ENCODE measurements at places on chromosomes 6 and 20.
A peak's percentile ranks its signal among the peaks of the same experiment; 100 is the strongest.

DNA sequence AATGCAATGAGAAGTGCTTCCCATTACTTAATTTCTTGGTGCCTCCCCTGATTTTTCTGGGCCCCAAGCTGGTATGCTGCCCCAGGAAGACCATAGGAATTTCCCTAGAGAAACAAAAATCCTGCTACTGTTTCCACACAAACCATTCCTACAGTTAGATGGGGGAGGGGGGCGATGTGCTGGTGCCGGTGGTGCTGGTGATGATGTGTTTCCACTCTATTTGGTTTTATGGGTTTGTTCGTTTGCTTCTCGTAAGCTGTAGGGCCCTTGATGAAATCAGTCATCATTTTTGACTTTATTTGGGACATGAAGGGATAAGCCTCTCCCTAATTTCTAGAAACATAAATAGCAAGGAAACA lies 105.1 kb downstream of the MKKS start:
- DNase-seq: no peak

DNA sequence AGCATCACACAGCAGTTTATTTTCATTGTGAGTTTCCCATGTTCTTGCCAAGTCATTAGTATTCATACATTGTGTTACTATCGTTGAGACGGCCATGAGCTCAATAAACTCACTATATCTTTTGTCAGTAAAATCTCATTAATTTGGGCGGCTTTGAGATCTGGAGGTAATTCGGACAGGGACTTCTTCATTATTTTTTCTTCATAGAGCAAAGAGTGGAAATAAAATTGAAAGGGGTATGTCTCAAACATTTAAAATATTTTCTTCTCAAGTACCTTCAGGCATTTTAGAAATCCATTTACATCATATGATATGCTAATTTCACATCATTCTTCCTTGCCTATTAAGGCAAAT lies 14.6 kb downstream of the NOX3 start:
- DNase-seq: no peak

DNA sequence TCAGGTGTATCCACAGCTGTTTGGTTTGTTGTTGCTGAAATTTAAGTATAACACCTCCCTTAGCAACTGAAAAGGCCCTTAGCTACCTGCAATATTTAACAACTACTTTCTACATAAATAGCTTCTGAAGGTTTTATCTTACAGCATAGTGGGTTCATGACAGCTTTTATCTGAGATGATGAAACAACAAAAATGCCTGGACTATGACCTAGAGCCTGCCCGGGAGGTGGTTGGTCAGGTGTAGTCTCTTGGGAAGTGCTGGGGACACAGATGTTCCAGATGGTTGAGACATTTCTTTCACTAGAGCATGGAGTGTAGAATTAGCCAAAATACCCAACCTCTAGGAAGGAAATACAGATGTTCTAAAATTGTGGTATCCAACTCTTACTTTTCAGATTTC lies 705.4 kb downstream of the MAFB start:
- no peak for DNase-seq

- no peak for DNase-seq
These were observed 18.0 kb upstream of the NAA20 start for GRCh38 chr20:19998990-19999705.

DNA sequence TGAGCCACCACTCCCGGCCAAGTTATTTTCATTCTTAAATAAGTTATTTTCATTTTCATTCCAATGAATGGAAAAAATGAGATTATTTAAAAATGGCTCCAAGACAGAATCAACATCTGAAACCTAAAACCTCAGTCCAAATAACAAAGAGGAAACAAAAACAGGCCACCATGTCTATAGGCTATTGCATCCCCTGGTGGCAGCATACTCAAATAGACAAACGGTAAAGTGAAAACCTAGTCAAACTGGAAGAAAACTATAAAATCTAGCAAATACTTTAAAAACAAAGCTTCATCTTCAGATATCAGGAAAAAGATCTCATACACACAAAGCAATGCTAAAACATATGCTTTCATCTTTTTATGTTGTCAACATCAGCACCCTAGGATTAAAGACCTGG lies 20.9 kb downstream of the IL17A start:
- no peak for DNase-seq

GRCh38 chr6:138107078-138107751 lies at the start of gene PERP:
PERP (minus strand) TSS chr6:138107419; CDS start chr6:138107340, 79 bp downstream.
- DNase-seq: peak; percentile 57

GRCh38 chr20:54502179-54502578 lies 26.8 kb downstream of the DOK5 start:
- no peak for DNase-seq

DNA sequence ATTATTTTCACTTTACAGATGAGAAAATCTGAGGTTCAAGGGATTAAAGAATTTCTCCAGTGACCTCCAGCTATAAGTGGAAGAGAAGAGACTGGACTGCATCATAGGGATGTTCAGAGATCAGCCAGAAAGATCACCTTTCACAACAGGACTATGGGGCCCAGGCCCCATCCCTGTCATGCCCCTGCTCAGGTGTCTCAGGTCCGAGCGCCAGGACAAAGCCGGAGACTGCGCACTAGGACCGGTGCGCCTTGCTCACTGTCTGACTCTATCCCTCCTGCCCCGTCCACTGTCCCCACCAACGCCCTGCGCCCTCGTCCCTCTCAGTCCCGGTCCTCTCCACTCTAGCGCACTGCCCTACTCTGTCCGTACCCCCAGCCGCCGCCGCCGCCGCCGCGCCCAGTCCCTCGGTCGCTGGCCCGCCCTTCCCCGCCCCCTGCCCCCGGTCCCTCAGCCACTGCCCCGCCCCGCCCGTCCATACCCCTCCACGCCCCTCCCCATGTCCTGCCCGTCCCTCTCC lies 521 bp upstream of the RAD21L1 start:
- peak; percentile 25 for DNase-seq

DNA sequence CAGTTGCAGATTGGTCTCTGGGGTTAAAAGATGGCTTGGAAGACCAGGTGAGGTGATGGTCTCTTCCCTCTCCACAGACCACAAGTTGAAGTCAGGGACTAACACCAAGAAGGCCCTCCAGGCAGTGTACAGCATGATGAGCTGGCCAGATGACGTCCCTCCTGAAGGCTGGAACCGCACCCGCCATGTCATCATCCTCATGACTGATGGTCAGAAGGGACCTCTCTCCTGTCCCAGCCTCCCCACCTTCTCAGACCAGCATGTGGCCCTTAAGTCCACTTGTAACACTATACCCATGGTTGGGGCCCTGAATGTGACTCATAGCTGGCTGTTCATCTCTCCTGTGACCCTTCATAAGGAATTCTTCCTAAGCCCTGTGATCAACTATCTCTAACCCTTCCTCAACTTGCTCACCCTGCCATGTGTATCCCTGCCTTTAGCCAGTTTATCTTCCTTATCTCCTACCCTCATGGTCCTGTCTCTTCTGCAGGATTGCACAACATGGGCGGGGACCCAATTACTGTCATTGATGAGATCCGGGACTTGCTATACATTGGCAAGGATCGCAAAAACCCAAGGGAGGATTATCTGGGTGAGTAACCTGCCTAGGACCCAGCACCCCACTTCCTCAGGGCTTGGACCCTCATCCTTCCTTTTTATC lies 3.0 kb downstream of the CFB start:
- DNase-seq: peak; percentile 24

- DNase-seq: no peak
These were observed 799 bp downstream of the TAAR2 start for GRCh38 chr6:132623106-132623845.

- DNase-seq: no peak
These were observed 62.4 kb upstream of the QKI start for GRCh38 chr6:163352011-163352685.

GRCh38 chr20:19274412-19275015 lies 62.1 kb downstream of the SLC24A3 start:
- no peak for DNase-seq

GRCh38 chr6:112149719-112150263 lies 62.4 kb downstream of the FAM229B start:
- DNase-seq: no peak

DNA sequence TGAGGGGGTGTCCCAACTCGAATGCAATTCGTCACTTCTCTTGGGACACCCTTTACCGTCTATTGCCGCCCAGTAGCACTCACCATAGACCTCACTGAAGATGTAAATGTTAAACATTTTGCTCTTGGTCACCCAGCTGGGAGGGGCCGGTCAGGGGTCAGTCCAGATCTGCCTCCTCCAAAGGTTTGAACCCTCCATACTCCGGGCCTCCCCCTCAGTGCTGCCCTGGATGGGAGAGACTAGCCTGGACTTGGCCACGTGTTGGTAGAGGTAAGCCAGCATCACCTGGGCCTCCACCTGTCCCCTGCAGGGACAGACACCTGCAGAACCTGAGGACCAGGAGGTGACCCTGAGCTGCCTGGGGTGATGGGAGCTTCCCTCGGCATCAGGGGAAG lies 5.0 kb upstream of the MYT1 start:
- DNase-seq: no peak

GRCh38 chr6:138410972-138411880 lies 7.2 kb downstream of the HEBP2 start:
- DNase-seq: no peak

DNA sequence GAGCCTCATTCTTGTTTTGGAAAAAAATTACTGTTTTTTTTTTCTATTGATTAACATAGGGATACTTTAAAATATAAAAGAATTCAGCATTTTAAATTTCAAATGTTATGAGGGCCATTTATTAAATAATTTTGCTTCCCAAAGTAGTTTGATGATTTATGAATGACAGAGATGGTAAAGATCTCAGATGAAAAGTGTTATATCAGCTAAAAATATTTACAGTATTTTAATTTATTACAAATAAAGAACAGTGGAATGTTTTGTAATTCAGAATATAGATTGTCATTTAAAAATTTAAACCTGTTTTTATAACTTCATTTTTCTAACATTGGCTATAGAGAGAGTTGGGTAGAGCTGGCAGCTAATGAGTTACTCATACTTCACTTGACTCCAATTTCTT lies 256.0 kb downstream of the TPBG start:
- no peak for DNase-seq

GRCh38 chr20:7426890-7427496 lies 513.3 kb downstream of the HAO1 start:
- DNase-seq: no peak

- no peak for DNase-seq
These were observed 38.7 kb downstream of the DUSP22 start for GRCh38 chr6:330948-331347.

DNA sequence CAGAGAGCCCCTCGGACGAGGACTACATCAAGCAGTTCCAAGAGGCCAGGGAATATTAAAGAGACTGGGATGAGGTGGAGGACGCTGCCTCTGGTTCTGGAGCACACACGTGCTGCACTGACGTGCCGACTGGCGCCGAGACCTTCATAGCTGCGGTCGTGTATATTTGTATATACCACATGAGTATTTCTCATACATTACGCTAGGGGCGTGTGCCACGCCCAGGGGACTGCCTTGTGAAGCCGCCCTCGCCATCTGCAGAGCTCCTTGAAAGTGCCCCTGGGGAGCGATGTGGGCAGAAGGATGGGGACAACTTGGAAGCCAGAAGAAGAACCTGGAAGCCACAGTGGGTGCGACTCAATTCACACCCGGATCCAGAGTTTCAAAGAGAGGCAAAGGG lies 78.3 kb downstream of the ISM1 start:
- no peak for DNase-seq

GRCh38 chr20:4885877-4886276 lies 115.4 kb downstream of the SLC23A2 start:
- no peak for DNase-seq

DNA sequence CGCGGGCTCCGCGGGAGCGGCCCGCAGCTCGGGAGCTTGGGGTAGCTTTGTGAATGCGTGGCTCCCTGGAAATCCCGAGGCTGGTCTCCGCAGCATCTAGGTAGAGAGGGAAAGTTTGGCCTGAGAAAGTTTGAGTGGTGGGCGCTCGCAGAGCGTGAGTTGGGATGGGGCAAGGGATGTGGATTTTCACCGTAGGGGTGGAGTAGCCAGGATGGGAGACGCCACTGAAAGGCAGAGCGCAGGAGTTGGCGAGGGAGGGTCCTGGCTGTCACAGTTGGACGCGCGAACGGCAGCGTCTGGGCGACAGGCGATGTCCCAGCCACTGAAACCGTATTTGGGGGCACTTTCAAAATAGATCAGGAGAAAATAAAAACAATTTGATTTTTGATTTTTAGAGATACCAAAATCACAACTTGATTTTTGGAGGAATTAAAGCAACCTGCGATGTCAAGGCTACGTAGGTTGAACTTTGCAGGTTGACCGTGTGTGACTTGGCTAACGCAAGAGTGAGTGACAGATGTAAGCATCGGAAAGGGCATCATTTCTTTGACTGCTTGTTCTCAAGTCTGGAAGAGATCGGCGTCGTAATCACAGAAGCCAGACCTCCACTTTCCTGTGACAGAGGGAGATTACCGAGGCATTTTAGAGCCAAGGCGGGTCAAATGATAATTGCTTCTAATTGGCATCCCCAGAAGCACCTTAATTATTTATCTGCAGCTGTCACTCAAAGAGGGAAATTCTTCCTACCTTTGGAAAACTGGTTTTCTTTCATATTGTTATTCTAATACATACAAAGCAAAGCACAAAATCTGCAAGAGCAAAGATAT lies 646 bp downstream of the HEY2 start:
- no peak for DNase-seq

DNA sequence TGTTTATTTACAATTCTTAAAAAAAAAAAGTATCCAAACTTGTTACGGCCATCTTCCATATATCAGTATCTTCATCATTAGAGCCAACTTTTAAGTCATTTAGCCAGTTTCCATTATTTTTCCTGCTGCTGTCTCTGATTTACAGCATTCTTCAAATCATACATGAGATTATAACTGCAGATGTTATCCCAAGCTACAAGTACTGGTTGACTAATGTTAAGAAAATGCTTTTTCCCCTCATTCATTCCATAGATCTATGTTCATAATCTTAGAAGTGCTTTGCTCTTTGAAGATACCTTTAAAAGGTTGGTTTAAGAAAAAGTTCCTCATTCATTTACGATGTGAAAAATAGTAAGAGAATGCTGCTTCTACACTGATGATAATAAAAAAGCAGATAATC lies 158.7 kb downstream of the RNGTT start:
- no peak for DNase-seq

- DNase-seq: no peak
These were observed 17.9 kb downstream of the FAXC start for GRCh38 chr6:99331531-99331930.

- DNase-seq: no peak
These were observed 11.7 kb downstream of the DAAM2 start for GRCh38 chr6:39803872-39804271.

DNA sequence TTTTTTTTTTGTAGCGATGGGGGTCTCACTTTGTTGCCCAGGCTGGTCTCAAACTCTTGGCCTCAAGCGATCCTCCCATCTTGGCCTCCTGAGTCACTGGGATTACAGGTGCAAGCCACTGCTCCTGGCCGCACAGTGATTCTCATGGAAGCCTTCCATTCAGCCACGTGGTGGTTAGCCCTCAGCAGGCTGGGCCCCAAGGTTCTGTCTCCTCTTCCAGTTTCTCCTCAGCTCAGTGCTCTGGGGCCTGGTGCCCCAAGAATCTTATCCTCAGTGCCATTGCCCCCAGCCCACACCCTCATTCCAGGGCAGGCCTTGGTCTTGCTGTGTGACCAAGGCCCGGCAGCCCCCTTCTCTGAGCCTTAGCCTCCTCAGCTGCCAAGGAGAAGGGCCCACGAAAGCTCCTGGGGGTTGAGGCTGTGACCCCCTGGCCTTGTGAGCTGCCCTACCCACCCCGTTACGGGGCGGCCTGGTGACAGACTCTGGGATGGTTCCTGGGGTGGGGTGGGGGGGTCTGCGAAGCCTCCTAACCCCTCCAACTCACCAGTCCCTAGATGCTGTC lies 16.4 kb downstream of the SRC start:
- no peak for DNase-seq
